AG20443 (cell line): ENCODE measurements at places on chromosomes 4 and X.
A peak's percentile ranks its signal among the peaks of the same experiment; 100 is the strongest.

DNA sequence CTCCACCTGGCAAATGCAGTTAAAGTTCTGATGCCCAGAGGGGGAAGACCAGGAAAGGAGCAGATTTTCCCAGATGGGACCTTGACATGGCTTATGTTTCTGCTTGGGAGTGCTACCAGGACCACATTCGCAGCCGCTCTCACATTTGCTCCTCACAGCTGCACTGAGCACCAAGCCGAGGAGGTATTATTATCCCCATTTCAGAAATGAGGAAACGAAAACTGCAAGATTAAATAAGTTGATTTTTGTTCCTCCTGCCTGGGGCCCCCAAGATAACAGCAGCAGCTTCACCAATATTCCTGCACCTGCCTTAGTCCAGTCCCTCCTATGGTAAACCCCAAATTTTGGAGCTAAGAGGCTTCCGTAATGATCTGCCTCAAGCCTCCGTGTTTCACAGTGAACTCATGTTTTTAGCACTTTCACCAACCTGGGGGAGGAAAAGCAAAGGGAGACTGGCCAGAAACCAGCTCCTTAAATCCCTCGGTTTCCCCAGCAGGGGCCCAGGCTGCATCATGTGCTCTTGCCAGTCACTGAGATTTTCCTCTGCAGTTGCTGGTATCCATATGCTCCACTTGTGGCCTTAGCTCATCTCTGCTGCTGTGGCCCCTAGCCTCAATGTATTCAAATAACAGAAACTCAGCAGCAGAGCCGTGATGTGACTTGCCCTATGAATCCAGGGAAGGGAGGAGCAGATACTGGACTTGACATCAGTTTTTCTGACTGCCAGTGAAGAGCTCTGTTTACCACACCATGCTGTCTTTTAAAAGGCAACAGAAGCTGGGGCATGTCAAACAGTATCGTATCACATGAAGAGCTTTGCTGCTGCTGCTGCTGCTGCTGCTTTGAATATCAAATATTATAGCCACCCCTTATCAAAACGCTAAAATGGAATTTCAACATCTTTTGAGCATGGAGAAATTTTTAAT lies 95.5 kb upstream of the KLHL13 start:
- DNase-seq, result no peak

DNA sequence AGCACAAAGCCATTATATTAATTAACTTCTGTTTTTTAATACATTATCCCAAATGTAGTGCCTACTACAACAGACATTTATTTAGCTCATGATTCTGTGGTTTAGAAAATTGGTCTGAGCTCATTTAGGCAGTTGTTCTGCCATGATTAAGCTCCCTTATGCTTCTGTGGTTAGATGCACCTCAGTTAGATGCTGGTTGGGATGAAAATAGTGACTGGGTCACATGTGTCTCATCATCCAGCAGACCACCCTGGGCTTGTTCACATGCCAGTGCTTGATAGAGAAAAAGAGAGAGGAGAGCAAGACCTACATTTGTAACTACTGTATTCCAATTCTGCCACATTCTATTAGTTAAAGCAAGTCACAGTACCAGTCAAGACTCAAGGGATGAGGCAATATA lies 376.4 kb upstream of the GNPDA2 start:
- DNase-seq, result no peak

- DNase-seq, result no peak
These were observed 101.1 kb downstream of the ZDHHC15 start for GRCh38 chrX:75421688-75422230.

DNA sequence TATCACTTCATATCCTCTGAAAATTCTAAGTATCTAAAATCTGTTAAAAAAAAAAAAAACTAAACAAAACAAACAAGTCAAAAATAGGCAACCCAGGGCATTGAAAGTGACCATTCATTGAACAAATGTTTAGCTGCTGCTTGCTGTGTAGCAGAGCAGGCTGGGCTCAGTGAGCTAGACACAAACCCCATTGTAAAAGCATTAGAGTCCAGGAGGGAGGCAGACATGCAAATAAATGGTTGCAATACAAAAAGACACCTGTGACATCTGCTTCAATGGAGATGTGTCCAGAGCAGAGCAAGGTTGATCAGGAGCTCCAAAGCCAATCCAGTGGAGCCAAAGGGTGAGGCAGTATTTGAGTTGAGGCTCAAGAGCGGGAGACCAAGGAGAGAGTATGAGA lies 267.3 kb upstream of the GATB start:
- no peak for DNase-seq

DNA sequence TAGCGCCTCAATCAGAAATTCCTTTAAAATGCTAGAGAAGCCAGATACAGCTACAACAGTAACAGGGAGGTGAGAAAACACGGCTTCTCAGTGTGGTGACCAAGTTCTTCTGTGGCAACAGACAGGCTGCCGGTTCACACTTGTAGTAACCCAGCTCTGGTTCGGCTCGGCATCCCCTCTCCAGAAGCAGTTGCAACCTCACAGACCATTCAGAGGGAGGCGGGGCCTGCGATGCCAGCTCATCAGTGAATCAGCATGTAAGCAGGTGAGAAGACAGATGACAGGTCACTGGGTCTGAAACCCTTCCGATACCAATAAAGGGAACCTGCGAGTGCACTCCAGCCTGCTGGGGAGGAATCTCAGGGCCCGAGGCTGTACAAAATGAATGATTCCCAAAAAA lies 251.0 kb downstream of the KCNIP4 start:
- DNase-seq, result no peak

GRCh38 chrX:526295-527224 lies 104.0 kb upstream of the SHOX start:
- no peak for DNase-seq

DNA sequence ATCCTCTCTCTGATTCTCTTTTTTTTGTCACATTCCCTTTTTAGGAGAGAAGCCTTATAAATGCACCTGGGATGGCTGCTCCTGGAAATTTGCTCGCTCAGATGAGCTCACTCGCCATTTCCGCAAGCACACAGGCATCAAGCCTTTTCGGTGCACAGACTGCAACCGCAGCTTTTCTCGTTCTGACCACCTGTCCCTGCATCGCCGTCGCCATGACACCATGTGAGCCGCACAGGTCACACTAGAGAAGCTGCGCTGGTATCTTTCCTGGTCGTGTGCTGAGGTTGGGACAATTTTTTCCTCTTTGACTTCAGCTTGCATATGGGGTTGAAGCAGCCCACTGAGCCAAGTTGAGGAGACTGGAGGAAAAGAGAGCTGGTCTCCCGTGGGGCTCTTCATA lies 52.1 kb downstream of the KLF8 start:
- DNase-seq, result no peak

DNA sequence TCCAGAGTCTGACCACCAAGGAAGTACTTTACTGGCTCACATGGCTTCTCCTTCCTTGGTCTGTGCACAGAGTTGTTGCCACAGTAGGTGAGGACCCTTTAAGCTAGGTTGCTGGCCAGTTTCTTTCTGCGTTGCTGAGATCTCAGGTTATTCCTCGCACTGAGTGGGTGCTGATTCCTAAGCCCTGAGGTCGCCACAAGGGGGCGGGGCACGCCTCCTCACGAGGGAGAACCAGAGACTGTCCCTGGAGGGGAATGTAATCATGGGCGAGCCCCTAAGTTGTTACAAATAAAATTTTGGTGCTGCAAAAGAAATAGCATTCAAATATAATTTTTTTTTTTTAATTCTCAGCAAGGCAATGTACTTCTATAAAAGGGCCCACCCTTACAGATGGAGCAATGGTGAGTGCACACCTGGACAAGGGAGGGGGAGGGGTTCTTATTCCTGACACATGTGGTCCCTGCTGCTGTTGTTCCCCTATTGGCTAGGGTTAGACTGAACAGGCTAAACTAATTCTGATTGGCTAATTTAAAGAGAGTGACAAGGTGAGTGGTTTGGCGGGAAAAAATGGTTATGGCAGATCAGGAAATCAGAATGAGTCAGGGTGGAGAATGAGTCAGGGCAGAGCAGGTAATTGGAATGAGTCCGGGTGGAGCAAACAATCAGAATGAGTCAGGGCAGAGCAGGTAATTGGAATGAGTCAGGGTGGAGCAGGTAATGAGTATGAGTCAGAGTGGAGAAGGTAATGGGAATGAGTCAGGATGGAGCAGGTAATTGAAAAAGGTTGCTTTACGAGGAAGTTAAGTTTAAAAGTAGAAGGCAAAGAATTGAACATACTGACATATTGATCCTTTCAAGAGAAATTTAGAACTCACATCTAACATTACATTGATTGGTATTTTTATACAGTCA lies 107.5 kb downstream of the VSIG4 start:
- no peak for DNase-seq

GRCh38 chr4:140839888-140840790 lies 84.0 kb upstream of the TBC1D9 start:
- DNase-seq, result no peak

GRCh38 chr4:1463927-1464540 lies 57.8 kb upstream of the NKX1-1 start:
- DNase-seq, result peak; percentile 11

GRCh38 chr4:74364652-74365491 lies at the start of gene EREG:
EREG (plus strand) TSS chr4:74365145; CDS start chr4:74365309, 164 bp downstream.
- DNase-seq, result peak; percentile 26

- DNase-seq, result no peak
These were observed 79.2 kb upstream of the BOD1L1 start for GRCh38 chr4:13706716-13707115.

- DNase-seq, result peak; percentile 81
These were observed 11.1 kb downstream of the SLC25A43 start for GRCh38 chrX:119410027-119410819.

DNA sequence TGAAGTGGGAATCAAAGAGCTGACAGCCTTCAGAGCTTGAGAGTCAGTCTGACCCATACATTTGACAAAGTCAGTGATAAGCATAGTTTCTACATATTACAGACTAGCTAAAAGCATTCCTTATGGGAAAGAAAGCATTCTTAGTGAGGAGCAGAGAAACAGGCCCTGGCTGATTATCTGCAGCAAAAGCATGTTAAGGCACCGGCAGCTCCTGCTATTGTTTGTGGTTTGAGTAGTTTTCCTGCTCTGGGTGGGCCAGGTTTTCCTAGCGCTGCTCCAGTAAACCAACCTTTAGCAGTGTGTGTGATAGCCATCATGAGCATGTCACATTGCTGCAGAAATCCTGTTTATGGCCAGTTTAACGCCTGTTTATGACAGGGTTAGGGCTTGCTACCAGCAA lies 51.6 kb upstream of the WDR1 start:
- DNase-seq, result no peak

DNA sequence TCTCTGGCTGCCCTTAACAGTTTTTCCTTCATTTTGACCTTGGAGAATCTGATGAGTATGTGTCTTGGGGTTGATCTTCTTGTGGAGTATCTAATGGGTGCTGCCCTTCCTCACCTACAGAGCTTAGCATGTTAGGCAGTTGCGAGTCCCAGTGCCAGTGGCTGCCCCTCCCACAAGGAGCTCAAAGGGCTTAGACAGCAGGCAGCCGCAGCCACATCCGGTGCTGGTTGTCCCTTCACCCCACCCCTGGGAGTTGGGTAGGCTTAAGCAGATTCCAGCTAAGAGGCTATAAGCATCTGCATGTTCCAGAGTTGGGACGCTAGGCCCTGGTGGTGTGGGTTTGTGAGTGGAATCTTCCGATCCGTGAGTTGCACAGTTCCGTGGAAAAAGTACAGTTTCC lies 322.1 kb upstream of the ARX start:
- DNase-seq, result no peak

DNA sequence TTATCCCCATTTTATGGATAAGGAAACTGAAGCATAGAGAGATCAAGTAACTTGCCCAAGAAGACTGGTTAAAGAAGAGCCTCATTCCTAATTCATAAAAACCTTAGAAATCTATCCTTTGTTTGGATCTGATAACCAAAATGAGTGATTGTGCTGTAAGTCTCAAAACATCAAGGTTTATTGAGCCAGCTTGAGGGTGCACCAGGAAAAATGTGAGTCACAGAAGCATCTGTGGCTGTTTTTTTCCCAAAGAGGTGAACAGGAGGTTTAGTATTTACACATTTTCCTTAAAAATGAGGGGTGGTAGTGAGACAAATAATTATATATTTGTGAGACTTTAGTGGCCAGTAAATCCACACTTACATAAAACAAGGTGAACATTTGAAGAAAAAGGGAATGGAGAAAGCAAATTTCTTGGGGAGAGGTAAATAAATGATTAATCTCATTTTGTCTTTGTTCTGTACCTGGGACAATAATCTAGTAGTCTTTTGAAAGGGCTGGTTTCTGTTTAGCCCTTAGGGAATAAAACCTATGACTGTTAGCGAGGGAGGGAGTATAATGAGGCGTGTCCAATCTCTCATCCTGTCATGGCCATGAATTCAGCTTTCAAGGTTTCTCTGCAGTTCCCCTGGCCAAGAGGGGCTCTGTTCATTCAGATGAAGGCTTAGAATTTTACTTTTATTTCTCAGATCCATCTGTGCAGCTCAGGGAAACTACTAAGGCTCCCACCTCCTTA lies 12.2 kb upstream of the FMR1 start:
- DNase-seq, result no peak

- DNase-seq, result no peak
These were observed 42.2 kb downstream of the UGT2A3 start for GRCh38 chr4:68909385-68909784.

DNA sequence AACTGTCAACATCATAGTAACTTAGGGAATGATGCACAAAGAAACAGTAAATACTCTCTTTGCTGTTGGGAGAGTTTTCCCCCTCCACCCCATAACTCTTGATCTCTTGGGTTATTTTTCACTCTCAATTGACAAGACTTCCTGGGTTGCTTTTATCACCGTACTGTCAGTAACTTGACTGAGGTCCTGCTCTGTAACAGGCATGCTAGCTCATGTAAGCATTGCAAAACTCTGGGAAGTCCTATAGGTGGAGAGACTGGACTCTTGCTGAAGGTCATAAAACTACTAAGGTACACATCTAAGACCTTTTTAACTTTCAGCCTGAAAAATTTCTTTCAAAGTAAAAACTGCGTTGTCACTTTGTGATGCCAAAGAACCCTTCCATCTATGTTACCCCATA lies 10.9 kb downstream of the SHROOM3 start:
- no peak for DNase-seq

- DNase-seq, result no peak
These were observed 39.4 kb downstream of the WFS1 start for GRCh38 chr4:6308899-6309643.

DNA sequence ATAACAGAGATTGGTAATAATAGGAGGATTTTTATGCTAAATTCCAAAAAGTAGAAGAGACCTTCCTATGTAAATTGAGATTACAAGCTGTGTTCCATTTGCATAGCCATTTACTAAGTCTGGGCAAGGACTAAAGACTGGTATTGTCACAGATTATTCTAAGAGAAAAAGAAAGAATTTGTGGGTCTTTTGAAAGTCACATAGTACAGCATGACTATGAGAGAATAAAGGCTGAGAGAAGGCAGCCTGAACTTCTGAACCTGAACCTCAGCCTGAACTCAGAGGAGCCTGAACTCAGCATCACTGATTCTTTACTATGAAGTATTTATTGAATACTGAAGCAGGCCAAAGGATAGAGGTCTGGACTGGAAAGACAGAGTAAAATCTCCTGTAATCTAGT lies 297.5 kb downstream of the STPG2 start:
- no peak for DNase-seq

- no peak for DNase-seq
These were observed 8.1 kb upstream of the JAKMIP1 start for GRCh38 chr4:6208416-6208815.

- no peak for DNase-seq
These were observed 37.3 kb upstream of the ARAF start for GRCh38 chrX:47523713-47524166.

GRCh38 chrX:4239650-4240540 lies 526.4 kb upstream of the PRKX start:
- DNase-seq, result no peak
